Stimulated activated naive CD4-positive, alpha-beta T cell treated with Interleukin-2 at 50 U/mL for 16 hours (primary cell): ENCODE measurements at places on chromosomes 4 and X.

GRCh38 chr4:125091101-125091500 lies 223.7 kb upstream of the FAT4 start:
- no peak for DNase-seq

GRCh38 chr4:53730031-53730805 lies 138.9 kb upstream of the LNX1 start:
- DNase-seq, result no peak

DNA sequence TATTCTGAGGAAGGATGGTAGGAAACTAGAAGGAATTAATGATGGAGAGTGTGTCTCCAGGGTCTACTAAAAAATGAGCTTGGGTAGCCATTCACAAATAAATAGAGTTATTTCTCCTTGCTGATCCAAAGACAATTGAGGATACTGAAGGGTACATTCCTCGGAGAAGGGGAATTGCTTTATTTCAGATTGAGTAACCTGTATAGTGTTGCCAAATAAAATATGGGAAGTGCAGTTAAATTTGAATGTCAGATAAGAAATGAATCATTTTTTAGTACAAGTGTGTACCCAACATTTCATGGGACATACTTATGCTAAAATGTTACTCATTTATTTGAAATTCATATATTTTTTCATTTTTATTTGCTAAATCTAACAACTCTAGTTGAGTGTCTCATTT lies 16.0 kb upstream of the VSIG1 start:
- no peak for DNase-seq

DNA sequence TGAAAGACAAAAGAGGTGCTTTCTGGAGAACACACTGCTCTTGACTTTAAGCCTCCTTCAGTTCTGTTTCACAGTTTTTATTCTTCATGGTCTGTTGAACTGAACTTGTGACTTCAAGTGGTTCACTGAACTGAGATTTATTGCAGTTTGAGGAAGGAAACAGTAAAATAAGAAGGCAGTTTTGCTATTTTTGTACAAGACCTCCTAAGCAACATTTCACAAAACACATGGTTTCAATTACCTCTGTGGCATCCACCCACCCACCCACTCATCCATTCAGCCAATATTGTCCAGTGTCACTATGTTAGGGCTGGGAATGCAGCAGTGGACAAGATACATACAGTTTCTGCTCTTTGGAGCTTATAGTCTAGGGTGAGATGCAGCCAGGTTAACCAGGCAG lies 131.3 kb downstream of the IL1RAPL2 start:
- no peak for DNase-seq

DNA sequence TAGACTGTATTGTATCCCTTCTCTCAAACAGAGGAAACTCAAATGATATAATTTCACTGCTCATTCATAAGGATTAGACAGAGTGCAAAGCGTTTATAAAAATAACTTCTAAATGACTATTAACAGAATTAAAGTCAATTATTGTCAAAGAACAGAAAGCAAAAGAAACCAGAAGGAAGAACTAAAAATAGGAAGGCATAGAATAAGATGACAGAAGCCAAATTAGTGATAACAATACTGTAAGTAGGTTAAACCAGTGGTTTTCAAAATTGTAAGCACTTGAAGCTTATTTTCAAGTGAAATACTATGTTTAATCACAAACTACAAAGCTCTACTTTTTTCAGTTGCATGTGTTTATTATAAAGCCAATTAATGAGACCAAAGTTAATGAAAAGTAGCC lies 305.2 kb downstream of the PPP1R2C start:
- no peak for DNase-seq

DNA sequence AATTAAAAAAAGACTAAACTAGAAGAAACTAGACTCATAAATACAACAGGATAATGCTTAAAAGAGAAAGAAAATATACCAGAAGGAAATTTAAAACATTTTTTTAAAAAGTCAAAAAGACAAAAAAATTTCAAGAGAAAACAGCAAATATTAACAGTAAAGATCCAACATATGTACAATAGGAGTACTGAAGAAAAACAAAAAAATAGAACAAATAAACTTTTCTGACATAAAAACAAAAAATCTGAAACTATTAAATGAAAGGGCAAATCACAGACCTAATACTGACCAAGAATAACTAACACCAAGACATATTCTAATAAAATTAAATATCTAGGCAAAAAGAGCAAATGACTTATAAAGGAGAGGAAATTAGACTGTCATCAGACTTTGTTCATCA lies 11.5 kb downstream of the DNAJB14 start:
- DNase-seq, result no peak

- no peak for DNase-seq
Observed at GRCh38 chr4:106266201-106266600, 49.8 kb downstream of the TBCK start.

DNA sequence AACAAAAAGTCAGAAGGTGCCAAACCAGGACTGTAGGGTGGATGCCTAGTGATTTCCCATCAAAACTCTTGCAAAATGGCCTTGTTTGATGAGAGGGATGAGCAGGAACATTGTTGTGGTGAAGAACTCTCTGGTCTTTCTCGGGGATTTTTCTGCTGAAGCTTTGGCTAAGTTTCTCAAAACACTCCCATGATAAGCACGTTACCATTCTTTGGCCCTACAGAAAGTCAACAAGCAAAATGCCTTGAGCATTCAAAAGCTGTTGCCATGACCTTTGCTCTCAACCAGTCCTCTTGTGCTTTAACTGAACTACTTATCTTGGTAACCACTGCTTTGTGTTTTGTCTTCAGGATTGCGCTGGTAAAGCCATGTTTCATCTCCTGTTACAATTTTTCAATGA lies 3.0 kb upstream of the SEC31A start:
- no peak for DNase-seq

GRCh38 chr4:139593091-139593564 lies 37.1 kb upstream of the SETD7 start:
- DNase-seq, result no peak

GRCh38 chr4:153346563-153346962 lies 2.1 kb downstream of the MND1 start:
- DNase-seq, result no peak

- no peak for DNase-seq
Observed at GRCh38 chr4:132284910-132285426, 864.1 kb upstream of the PCDH10 start.

GRCh38 chr4:7598939-7599790 lies 164.4 kb upstream of the PSAPL1 start:
- DNase-seq, result no peak

GRCh38 chrX:31279359-31279758 lies 207.5 kb upstream of the FTHL17 start:
- DNase-seq, result no peak

GRCh38 chr4:110364911-110365520 lies 110.9 kb upstream of the ENPEP start:
- DNase-seq, result no peak

GRCh38 chr4:122772311-122772710 lies 39.8 kb downstream of the BBS12 start:
- no peak for DNase-seq

GRCh38 chr4:28508636-28509035 lies 1648.0 kb downstream of the STIM2 start:
- DNase-seq, result no peak

DNA sequence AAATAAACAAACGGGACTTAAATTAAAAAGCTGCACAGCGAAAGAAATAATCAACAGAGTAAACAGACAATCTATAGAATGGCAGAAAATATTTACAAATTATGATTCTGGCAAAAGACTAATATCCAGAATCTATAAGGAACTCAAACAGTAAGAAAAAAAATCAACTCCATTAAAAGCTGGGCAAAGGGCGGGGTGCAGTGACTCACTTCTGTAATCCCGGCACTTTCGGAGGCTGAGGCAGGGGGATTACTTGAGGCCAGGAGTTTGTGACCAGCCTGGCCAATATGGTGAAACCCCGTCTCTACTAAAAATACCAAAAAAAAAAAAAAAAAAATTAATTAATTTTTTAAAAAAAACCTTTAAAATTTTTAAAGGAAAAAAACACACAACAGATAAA lies 109.0 kb downstream of the ATP11C start:
- no peak for DNase-seq

DNA sequence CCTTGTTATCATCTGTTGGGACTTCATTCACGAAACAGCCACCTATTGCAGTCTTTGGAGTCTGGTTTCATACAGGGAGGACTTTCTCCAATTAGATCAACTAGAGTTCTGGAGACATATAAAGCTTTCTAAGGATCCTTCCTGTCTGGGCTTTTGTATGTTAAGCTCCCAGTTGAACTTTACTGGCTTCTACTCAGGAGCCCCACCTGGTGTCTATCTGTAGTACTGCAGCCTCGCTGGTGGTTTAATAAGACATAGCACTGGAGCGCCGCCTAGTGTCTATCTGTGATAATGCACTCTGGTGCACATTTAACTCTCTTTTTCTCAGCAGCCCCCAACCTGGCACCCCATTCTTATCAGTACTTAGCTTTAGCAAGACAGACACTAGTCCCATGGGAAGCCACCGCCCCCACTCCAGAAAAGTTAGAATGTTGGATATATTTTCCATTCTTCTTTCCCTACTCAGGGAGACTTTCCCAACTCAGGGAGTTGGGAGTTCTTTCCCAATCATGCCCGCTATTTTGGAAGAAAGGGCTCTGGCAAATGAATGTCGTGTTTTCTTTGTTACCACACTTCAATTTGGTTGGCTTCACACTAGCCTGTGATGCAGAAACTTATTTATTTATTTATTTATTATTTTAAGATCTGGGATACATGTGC lies 36.9 kb upstream of the SYTL4 start:
- peak; percentile 79 for DNase-seq

- DNase-seq, result no peak
Observed at GRCh38 chrX:20515841-20516461, 249.2 kb upstream of the RPS6KA3 start.

DNA sequence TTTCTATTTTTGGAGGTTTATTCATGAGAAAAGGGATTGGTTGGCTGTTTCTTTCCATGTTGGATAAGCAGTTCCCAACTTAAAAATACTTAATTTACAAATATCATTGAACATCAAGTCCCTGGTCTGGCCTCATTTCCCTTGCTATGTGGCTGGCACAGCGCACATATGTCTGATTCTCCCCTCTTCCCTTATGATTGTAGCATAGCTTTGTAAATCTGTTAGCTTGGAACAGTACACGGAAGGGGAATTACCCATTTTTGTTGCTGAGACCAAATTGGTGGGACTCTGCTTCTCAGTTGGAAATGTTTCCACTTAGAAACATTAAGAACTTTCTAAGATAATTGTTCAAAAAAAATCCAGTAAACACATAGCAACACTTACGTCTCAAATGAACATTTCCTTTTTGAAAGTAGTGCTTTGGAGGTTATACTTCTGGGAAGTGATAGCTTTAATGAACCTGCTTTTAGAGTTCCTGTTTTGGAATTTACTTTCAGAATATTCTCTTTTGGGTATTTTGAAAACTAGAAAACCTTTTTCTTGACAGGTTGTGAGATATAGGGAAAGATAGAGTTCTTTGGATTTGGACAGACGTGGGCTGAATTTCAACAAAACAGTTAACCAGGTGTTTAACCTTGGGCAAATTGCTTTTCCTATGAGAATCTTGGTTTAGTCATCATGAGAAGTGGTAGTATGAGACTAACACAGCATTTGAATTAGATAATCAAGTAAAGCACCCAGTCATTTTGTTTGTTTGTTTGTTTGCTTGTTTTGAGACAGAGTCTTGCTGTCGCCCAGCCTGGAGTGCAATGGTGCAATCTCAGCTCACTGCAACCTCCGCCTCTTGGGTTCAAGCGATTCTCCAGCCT lies 47.3 kb downstream of the STIM2 start:
- no peak for DNase-seq

DNA sequence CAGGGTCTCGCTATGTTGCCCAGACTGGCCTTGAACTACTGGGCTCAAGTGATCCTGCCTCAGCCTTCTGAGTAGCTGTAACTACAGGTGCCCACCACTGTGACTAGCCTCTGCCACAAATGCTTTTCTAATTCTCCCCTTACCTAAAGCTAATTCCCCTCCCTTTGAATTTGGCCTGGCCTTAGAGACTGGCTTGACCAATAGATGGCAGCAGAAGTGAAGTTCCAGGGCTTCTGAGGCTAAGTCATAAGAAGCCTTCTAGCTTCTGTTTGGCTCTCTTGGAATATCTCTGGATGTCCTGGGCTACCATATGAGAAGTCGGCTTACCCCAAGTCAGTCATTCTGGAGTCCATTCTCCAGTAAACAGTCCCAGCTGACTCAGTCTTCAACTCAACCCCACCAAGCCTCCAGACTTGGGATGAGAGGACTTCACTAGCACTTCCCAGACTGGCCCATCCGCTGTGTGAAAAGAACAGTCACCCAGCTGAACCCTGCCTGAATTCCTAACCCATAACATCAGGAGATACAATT lies 61.0 kb downstream of the HPRT1 start:
- no peak for DNase-seq

- DNase-seq, result no peak
Observed at GRCh38 chrX:13693341-13693961, 4.5 kb downstream of the RAB9A start.

- no peak for DNase-seq
Observed at GRCh38 chrX:45888518-45888917, 656.7 kb downstream of the ZNF674 start.

- DNase-seq, result no peak
Observed at GRCh38 chrX:79065696-79066095, 78.8 kb upstream of the GPR174 start.

- no peak for DNase-seq
Observed at GRCh38 chr4:25966171-25966570, 52.2 kb downstream of the SMIM20 start.

- no peak for DNase-seq
Observed at GRCh38 chr4:85701861-85702321, 226.9 kb downstream of the ARHGAP24 start.

GRCh38 chr4:188139141-188139540 lies at the start of gene TRIML1:
Gene TRIML1, plus strand, starts transcription at chr4:188139441. Its CDS starts 118 bp downstream, at chr4:188139559.
- no peak for DNase-seq

GRCh38 chrX:135923353-135923752 lies 29.8 kb downstream of the SAGE1 start:
- no peak for DNase-seq

DNA sequence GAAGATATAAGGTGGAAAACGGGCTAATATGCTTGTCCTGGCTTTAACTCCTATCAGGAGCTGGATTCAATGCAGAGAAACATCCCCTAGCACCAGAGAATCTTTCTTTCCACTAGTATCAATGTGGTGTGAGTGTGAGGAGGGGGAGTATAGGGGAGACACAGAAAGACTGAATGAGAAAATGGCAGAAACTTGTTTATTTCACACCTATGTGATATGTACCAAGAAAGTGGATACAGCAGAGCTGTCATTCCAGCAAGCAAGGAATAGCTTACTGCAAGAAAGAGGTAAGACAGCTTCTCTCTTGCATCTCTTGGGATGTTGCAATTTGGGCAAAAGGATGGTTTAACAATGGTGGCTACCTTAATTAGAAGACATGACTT lies 105.6 kb downstream of the LNX1 start:
- no peak for DNase-seq

- no peak for DNase-seq
Observed at GRCh38 chrX:12798601-12799000, 7.4 kb downstream of the PRPS2 start.

DNA sequence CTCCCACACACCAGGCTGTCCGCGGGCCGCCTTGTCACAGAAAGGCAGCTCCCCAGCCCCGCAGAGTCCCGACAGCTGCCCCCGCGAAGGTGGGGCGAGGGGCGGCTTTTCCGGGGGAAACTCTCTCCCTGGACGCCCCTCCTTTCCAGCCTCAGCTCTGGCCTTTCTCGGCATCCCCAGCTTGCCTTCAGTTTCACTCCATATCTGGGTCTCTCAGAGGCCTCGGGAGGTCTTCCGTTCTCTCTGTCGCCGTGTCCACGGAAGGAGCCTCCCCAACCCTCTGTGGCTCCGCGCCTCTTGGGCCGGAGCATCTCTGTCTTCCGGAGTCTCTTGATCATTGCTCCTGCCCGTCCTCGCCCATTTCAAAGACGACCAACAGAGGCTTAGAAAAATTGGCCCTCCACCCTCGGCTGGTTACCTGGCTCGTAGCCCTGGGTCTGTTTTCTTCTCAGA lies 6.1 kb upstream of the MSX1 start:
- DNase-seq, result no peak
